Effector memory CD8-positive, alpha-beta T cell (primary cell): ENCODE measurements at places on chromosomes 1 and 21.
A peak's percentile ranks its signal among the peaks of the same experiment; 100 is the strongest.

GRCh38 chr1:246709835-246710234 lies 14.4 kb upstream of the SCCPDH start:
- peaks cover 23% of the 10 kb centered on the region for H3K27me3 ChIP-seq
- H3K36me3 ChIP-seq = no peaks in the 10 kb centered on the region
- no peaks in the 10 kb centered on the region for H3K4me1 ChIP-seq
- no peak for DNase-seq
- H3K27ac ChIP-seq = no peak overlapping the region

DNA sequence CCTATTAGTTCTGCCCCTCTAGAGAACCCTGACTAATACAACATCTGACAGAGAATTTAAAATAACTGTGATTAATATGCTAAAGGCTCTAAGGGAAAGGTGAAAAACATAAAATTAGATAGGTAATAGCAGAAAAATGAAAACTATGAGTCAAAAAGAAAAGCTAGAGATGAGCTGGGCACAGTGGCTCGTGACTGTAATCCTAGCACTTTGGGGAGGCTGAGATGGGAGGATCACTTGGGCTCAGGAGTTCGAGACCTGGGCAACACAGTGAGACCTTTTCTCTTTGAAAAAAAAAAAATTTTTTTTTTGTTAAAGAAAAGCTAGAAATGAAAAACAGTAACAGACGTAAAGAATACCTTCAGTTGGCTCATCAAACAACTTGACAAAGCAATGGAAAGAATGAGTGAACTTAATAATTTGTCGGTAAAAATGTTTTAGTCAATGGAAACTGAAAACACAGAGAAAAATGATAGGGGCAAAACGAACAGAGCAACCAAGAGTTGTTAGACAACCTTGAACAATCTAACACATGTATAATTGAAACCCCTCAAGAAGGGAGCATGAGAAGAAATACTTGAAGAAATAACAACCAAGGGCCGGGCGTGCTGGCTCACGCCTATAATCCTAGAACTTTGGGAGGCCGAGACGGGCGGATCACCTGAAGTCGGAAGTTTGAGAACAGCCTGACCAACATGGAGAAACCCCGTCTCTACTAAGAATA lies 132.9 kb upstream of the GFI1 start:
- no peaks in the 10 kb centered on the region for H3K36me3 ChIP-seq
- DNase-seq = no peak
- H3K4me3 ChIP-seq = no peak overlapping the region
- no peaks in the 10 kb centered on the region for H3K4me1 ChIP-seq
- no peak overlapping the region for H3K27ac ChIP-seq

DNA sequence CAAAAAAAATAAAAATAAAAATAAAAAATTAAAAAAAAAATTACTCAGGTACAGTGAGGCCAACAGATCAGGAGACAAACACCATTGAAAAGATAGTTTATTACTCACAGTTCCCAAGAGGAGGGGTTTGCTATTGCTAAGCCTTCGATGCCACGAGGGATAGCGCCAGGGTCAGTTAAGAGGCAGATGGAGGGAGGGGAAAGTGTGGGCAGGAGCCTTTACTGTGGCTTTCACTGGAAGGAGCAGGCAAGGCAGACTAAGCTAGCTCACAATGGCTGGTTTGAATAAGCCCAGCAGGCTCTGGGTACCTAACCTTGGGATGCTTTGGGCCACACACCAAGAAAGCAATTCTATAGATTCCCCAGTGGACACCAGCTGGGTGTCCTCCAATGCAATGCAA lies 12.7 kb upstream of the RNF187 start:
- H3K4me1 ChIP-seq = peaks cover 20% of the 10 kb centered on the region
- peaks cover 24% of the 10 kb centered on the region for H3K27me3 ChIP-seq
- peaks cover 8% of the 10 kb centered on the region for H3K36me3 ChIP-seq
- H3K27ac ChIP-seq = no peak overlapping the region
- no peak overlapping the region for H3K4me3 ChIP-seq
- no peak for DNase-seq

DNA sequence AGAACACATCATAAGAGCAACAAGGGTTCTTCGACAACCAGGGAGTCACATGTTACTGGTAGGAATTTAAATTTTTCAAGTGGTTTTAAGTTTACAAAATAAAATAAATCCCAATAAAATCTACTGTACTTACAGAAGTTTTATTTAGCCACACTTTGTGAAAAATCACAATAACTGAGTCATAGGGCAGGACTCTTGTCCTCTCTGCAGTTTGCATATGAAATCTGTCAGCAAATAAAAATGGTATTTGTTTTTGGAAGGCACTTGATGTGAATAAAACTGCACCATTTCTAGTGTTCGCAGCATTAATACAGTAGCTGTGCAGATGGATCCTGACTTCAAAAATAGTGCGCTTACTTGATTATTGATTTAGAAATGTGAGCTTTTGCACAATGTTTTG lies 150.4 kb downstream of the LBR start:
- H3K27me3 ChIP-seq = peaks cover 46% of the 10 kb centered on the region
- H3K4me1 ChIP-seq = no peaks in the 10 kb centered on the region
- no peaks in the 10 kb centered on the region for H3K36me3 ChIP-seq
- no peak for DNase-seq

GRCh38 chr1:208562151-208562960 lies 318.2 kb upstream of the PLXNA2 start:
- H3K27me3 ChIP-seq = peaks cover 5% of the 10 kb centered on the region
- no peak overlapping the region for H3K4me3 ChIP-seq
- no peak for DNase-seq
- no peaks in the 10 kb centered on the region for H3K4me1 ChIP-seq

- no peak overlapping the region for H3K27ac ChIP-seq
- H3K4me3 ChIP-seq = no peak overlapping the region
- no peaks in the 10 kb centered on the region for H3K4me1 ChIP-seq
These were observed 142.9 kb downstream of the ROR1 start for GRCh38 chr1:63916485-63917360.

- peak overlapping the region; percentile 97 for H3K27ac ChIP-seq
- no peak for DNase-seq
- H3K4me1 ChIP-seq = peaks cover 15% of the 10 kb centered on the region
- H3K27me3 ChIP-seq = no peaks in the 10 kb centered on the region
- H3K36me3 ChIP-seq = peaks cover 97% of the 10 kb centered on the region
These were observed 6.7 kb upstream of the CTRC start for GRCh38 chr1:15431571-15431948.

GRCh38 chr1:98316286-98316905 lies 345.1 kb upstream of the SNX7 start:
- no peaks in the 10 kb centered on the region for H3K27me3 ChIP-seq
- no peak for DNase-seq
- no peaks in the 10 kb centered on the region for H3K36me3 ChIP-seq
- no peak overlapping the region for H3K27ac ChIP-seq
